SW480 (cell line): ENCODE measurements at places on chromosomes 7 and 10.
A peak's percentile ranks its signal among the peaks of the same experiment; 100 is the strongest.

DNA sequence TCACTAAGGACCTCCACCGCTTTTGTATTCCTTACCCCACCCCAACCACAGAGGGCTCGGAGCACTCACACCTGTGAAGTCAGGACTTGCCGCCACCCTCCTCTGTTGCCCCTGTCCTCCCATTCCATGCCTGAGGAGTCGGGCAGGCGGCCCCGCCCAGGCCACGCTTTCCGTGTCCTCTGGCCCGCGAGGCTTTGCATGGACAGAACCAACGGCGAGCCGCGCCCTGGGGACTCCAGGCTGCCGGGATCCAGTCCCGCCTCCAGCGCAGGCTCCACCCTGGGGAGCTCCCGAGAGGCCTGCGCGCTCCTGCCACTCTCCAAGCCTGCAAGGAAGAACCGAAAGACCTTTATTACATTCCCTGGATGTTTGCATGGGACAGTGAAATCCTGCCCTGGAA lies 366.4 kb upstream of the POM121L12 start:
- DNase-seq: no peak

GRCh38 chr7:117118579-117119180 lies 165.4 kb downstream of the ST7 start:
- no peak for DNase-seq

DNA sequence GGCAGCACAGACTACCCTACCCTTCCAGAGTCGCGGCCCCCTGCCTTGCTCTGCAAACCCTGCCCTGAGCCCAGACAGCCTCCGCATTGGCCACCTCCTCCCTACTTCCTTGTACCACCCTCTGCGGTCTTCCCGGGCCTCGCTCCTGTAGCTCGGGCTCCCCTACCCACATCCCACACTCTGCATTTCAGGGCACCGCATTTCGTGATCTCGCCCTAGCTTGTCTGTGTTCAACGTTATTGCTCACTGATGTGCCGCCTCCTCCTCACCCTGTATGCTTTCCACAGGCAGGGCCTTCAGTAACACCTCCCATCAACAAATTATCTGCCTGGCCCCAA lies 6.6 kb downstream of the PDIA4 start:
- DNase-seq: no peak

- no peak for DNase-seq
These were observed 352.0 kb upstream of the AKR1E2 start for GRCh38 chr10:4473977-4474376.

GRCh38 chr7:50068026-50068425 lies 25.0 kb downstream of the ZPBP start:
- peak; percentile 44 for DNase-seq

DNA sequence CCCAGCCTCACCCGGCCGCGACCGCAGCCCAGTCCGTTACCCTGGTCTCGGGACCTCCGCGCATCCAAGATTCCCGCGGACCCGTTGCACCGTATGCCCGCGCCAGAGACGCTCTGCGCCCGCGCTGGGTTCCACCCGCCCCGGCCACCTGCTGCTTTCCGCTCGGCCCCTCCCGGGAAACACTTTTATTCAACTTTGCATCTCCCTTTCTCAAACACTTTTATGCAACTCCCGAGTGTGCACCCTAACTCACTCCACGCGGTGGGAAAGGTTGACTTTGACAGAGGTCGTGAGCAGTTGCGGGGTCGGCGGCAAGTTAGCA lies at the start of gene ODAD2:
TSS of gene ODAD2 (minus strand) at position 126 of the 322 bp plus-strand sequence. CDS start 3,937 bp downstream, outside the sequence.
- no peak for DNase-seq

DNA sequence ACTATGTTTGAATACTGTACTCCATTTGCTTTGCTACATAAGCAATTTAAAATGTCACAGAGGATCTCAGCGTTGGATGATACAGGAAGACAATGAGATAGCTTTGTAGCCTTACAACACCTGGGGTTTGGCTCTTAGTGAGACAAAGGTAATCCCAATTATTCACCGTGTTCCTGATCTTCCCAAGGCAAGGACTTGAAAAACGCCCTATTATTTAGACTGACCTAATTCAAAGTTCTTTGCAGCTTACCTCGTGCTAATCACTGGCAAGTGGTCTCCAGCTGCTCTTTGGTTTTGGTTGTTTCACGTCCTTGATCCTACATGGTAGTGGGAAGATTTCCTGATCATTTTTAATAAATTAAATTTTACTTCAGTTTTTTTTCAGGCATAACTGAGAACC lies 23.0 kb upstream of the C7orf33 start:
- DNase-seq: no peak

GRCh38 chr7:139703487-139704307 lies 74.1 kb downstream of the HIPK2 start:
- no peak for DNase-seq

DNA sequence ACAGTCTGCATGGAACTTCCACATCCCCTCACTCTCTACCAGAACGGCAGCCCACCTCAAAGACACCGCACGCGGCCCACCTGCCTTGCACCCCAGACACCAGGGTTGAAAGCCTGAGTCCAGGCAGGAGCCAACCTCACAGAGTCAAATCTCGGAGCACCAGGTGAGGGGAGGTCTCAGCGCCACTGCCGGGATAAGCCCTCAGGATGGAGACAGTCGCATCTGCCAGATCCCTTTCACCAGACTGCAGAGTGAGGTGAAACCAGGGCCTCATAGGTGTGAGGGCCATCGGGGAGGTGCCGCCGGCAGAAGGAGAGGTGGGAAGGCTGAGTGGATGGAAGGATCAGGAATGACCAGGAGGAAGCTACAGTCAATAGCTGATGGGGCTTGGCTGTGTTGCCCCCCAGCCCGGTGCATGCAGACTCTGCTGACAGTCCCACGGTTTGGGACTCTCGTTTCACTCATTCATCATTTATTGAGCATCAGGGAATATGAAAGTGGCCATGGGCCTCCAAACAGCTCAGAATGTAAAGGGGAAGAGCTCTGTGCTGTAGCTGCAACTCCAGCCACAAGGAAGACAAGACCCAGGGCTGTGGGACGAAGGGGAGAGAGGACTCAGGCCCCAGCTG lies 315.0 kb downstream of the PTPRN2 start:
- DNase-seq: no peak

GRCh38 chr10:71209731-71210541 lies 2.4 kb upstream of the UNC5B start:
- no peak for DNase-seq

DNA sequence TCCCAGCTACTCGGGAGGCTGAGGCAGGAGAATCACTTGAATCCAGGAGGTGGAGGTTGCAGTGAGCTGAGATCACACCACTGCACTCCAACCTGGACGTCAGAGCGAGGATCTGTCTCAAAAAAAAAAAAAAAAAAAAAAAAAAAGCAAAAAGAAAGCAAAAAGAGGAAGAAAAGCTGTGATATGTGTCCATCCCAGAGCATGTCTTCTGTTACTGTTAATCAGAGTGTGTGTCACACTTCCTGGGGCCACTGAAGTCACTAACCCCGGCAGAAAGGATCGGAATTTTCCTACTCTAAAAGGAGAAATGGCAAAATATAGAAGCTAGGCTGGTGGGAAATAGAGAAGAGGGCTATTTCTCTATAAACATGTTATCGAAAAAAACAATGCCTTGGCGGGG lies 11.9 kb downstream of the PIK3AP1 start:
- DNase-seq: no peak

DNA sequence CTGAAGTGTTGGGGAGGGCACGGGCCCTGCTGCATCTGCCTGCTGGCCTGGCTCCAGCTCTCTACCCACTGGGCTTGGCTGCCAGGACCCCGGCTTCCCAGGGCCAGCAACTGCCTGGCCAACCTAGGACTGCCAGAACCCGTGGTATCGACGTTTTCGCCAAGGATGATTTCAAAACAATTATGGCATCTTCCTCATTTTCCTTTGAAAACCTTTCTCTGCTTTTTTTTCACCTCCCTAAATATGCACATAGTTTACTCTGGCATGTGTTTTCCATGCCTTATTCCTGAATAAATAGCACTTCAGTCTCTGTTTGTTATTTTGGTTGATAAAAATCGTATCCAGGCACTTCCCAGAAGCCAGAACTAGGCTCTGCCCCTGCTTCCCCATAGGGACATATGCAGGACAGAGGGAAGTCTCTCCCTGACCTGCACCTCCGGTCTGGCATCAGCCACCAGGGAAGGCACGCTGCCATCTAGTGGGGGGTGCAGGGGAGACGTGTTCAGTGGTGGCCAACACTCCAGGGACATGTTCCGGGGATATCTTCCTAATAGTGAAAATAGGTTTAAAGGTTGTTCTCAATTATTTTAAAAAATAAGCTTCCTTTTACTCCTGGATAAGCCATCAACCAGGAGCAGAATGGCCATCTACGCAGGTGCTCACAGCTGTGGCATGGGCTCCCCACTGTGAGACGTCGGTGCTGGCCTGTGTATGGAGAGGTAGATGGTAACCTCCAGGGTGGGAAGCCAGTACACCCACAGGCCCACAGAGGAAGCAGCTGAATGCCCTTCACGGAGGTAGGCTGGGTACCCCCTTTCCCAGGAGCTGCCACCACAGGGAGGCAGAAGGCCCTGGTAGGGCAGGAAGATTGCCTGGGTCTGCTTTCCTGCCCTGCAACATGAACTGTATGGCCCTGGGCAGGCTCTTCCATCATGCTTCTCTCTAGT lies 30.7 kb upstream of the ANTXRL start:
- DNase-seq: peak; percentile 52

- DNase-seq: no peak
These were observed 6.9 kb downstream of the MYOF start for GRCh38 chr10:93475227-93475626.

- peak; percentile 79 for DNase-seq
These were observed 1.9 kb downstream of the FOXK1 start for GRCh38 chr7:4683884-4684565.

- no peak for DNase-seq
These were observed 40.8 kb downstream of the RBM33 start for GRCh38 chr7:155685070-155685790.

DNA sequence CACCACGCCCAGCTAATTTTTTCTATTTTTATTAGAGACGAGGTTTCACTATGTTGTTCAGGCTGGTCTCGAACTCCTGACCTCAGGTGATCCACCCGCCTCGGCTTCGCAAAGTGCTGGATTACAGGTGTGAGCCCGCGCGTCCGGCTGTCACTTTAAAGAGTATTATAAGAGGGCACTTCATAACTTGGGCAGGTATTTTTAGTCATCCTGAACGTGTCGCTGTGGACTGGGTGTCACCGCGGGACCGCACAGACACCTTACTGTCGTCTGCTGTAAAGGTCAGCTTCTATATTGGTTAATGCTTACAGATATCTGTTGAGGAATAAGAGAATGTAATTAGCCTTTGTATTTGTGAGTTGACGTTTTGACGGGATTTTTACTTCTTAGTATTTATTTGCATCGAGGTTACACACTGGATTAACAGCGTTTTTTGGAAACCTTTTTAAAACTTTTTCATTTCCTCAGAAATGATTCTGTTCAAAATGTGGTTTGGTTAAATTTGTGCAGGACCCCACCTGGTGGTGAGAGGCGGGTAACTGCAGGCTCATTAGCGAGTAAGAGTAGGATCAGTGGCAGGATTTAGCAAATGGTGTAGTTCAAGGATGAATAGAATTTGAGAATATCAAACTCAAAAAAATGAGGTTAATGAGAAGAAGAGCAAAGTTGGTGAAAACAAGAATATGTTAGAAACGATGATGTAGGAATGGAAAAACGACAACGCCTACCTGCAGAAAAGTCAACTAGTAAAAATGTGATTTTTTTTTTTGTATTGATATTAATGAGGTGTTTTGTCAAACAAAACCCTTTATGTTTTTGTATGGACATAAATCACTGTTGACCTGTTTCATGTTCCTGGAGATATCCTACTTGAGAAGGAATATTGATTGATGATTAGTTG lies 3.2 kb downstream of the DNAJB6 start:
- peak; percentile 54 for DNase-seq

DNA sequence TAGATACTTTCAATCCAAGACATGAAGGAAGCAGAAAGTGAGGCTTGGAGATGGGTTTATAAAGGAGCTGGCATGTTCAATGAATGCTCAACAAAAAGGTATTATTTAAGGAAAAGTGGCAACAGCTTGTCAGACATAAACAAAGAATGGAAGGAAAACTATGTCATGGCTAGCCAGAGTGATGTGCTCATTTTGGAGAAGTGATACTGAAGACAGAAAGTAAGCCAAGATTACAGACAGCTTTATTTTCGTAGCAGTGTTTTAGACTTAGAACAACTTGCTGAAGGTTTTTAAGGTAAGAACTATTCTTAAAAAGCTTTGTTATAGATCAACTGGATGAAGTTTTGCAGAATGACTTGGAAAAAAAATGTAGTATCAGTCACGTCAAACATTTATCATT lies 160.5 kb upstream of the FERD3L start:
- DNase-seq: no peak

DNA sequence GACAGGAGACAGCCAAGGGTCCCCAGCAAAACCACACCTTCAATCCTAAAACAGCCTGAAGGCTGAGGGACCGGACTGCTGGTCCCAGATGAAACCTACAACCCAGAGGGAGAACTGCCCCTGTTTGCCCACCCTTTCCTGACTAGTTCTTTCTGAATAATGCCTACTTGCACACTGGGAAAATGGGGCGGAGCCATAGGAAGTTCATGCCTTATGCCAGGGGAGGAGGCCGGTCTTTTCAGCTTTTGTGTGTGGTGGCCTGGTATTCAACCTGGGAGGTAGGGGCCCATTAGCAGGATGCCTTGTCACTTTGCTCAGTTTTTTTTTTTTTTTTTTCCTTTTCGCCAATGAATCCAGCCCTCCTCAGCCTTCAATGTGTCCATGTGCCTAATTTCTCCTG lies 20.7 kb downstream of the TOMM7 start:
- no peak for DNase-seq

- no peak for DNase-seq
These were observed 148.0 kb upstream of the SH2B2 start for GRCh38 chr7:102138676-102139075.

- peak; percentile 10 for DNase-seq
These were observed 50.6 kb downstream of the CHST15 start for GRCh38 chr10:124042656-124043309.

GRCh38 chr7:112214883-112215282 lies 8.4 kb downstream of the ZNF277 start:
- no peak for DNase-seq

GRCh38 chr7:823649-824048 lies 8.6 kb upstream of the SUN1 start:
- DNase-seq: no peak
